Naive thymus-derived CD8-positive, alpha-beta T cell (primary cell): ENCODE measurements at places on chromosomes 3 and 15.
A peak's percentile ranks its signal among the peaks of the same experiment; 100 is the strongest.

- no peak for DNase-seq
These were observed 232.0 kb downstream of the CLSTN2 start for GRCh38 chr3:140166861-140167599.

DNA sequence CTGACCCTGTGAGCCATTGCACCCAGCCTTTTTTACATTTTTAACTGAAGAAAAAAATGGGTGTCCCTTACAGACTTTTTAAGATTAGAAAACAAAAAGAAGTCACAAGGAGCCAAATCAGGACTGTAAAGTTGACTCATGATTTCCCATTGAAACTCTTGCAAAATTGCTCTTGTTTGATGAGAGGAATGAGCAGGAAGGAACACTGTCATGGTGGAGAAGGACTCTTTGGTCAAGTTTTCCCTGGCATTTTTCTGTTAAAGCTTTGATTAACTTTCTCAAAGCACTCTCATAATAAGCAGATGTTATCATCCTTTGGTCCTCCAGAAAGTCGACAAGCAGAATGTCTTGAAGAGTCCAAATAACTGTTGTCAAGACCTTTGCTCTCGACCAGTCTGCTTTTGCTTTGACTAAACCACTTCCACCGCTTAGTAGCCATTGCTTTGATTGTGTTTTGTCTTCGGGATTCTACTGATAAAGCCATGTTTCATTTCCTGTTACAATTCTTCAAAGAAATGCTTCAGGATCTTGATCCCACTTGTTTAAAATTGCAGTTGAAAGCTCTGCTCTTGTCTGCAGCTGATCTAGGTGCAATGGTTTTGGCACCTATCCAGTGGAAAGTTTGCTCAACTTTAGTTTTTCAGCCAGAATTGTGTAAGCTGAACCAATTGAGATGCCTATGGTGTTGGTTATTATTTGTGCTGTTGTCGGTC, 369.4 kb downstream of the MAGI1 start:
- DNase-seq = no peak

- no peak for DNase-seq
These were observed 58.4 kb downstream of the SYN2 start for GRCh38 chr3:12062605-12063004.

GRCh38 chr3:8550611-8551010, 49.0 kb downstream of the LMCD1 start:
- no peak for DNase-seq

DNA sequence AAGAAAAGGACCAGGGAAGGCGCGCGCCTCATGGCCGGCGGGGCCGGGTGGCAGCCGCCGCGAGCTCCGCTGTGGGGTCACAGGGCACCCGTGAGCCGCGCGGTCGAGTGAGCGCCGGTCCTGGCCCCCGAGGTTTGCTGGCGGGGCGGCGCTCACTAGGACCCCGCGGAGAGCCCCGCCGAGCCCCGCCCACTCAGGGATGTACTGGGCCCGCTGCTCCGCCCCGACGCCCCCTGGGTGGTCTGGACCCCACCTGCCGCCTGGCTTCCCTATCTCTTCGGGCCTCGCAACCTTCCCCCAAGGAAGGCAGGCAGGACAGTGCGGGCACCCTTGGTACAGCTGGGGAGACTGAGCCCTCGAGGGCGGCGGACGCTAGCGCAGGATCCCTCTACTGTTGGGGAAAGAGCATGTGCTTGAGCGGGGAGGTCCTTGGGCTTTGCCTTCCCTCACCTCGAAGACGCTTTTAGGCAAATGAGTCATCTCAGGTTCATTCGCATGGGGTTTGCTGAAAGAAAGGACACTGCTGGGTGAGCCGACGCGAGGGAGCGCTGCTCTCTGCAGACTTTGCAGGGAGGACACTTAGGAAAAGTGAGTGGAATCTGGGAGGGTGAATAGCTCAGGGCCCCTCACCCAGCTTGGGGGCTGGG, at the start of gene CHRNB4:
TSS of gene CHRNB4 (minus strand) at position 109 of the 647 bp plus-strand sequence. CDS start at position 32, 77 bp downstream.
- DNase-seq = peak; percentile 21

GRCh38 chr3:81465510-81466200, 295.8 kb downstream of the GBE1 start:
- DNase-seq = no peak

DNA sequence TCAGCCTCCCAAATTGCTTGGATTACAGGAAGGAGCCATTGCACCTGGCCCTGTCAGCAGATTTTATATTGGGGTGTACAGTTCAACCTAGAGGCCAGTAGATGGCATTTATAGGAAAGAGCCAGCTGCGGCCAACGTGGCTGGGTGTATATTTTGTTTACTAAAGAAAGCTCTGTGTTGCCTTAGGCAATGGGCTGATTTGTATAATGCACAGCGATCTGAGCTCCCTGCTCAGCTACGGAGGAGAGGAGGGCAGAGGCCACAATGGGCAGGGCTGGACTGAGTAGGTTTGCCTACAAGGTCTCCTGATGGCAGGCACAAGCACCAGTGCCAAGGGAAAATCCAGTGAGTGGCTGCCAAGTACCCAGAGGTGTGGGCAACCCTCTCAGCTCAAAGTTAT, 282.4 kb downstream of the ARPP21 start:
- DNase-seq = no peak

DNA sequence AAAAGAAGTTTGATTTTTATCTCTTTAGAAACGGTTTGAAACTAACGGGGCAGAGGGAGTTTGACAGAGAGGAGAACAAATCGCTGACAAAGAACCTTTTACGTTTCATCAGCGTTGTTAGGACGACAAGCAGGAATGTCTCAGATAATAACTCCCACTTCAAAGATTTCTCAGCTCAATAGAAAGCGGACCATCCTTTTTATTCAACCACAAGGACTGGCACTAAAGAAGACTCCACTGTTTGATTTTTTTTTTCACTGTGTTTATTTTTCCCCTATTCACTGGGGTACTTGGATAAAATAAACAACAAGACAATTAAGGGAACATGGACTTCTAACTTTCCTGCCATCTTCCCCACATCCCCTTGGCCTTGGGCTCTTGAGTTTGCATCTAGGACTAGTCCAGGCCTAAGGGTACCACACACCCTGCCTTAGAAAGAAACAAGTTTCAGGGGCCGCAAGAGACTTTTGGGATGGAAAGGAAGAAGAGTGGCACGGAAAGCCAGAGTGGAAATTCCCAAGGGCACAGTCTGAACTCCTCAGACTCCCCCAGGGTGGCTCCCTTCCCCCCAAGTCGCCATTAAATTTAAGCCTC, 19.0 kb downstream of the ZIC4 start:
- no peak for DNase-seq

DNA sequence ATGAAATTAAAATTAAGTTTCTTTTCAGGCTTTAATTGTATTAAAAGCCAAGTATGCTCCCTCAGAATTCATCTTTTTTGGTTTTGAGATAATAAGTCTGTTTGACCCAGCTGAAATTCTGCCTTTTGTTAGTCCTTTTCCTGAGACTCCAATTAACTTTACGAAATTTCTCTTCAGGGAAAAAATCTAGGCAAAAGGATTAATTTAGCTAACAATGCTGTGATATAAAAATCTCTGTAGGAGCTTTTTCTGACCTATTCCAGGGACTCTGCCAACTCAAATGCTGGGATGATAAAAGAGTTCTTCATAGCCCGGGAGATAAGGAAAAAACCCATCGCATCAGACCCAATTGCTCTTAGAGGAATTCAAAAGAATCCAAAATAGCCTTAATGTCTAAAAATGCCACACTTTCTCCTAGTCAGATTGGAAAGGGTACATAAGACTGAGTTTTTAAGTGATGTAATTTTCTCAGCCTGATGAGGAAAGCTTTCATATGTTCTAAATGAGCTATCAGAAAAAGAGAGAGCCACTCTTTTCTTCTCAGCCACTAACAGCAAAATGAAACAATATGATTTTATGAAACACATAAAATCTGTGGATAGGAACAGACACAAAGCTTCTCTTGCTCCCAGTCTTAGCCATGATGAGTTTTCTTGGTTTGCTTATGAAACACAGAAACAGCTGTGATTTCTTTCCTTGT, 405.1 kb downstream of the ROBO1 start:
- no peak for DNase-seq
